RPMI8226 (cell line): ENCODE measurements at places on chromosomes 7 and 10.
A peak's percentile ranks its signal among the peaks of the same experiment; 100 is the strongest.

DNA sequence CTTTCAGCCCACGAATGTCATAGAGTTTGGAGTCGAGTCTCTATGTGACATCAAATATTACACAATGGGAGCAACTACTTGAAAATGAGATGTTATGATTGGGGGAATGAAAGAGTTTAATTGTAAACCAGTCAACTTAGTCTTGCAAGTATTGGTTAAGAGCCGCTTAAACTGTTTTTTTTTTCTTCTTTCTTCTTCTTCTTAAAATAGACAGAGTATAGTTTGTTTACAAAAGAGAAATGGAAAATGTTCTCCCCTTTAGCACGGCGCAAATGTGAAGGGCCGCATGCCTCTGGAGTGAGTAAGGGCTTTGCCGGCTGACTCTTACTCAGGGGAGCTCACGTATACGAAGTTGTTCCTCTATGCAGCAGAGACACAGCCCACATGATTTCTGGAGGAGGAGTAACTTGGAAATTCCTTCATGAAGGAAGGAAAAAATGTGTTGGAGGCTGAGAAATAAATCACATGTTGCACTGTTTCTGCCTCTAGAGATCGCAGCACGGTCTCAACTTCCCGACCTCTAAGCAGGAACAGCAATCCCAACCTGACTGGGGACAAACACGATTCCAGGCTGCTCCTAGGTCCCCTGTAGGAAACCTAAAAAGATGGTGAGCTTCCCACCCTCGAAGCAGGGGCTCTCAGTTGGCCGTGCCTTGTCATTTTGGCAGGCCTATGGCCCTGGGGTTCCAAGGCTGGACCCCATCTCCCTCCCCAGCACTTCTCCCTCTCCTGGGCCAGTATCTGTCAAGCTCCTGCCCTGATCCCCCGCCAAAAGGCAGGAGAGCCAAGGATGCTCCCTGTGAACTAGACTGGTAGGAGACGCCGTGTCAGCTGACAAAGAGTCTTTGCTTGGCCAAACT is 44.8 kb downstream of the MYOF start:
- no peak for DNase-seq

DNA sequence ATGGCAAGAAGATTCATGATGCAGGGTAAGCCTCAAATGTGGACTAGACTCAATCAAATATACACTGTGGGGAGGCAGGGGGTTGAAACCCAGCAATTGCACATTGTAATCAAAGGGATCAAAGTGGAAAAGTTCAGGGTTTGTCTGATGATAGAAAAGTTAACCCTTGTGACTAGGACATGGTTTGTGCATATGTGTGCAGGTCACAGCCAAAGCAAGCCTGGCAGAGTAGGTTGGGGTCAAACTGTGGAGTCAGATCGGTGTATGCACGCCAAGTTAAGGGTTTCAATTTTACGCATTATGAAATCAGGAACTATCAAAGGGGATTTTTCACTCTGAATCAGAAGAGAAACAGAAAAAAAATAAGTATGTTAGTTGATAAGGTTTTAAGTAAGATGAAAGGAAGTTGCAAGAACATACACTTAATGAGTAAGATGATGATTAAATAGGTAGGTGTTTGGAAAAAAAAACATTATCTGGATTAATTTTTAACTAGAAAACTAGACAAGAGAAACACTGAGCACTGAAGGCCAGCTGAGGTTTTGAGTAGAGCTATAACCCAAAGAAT is 188.3 kb downstream of the DGKB start:
- DNase-seq, result no peak

GRCh38 chr7:154914996-154915380 is 87.9 kb downstream of the PAXIP1 start:
- no peak for DNase-seq

DNA sequence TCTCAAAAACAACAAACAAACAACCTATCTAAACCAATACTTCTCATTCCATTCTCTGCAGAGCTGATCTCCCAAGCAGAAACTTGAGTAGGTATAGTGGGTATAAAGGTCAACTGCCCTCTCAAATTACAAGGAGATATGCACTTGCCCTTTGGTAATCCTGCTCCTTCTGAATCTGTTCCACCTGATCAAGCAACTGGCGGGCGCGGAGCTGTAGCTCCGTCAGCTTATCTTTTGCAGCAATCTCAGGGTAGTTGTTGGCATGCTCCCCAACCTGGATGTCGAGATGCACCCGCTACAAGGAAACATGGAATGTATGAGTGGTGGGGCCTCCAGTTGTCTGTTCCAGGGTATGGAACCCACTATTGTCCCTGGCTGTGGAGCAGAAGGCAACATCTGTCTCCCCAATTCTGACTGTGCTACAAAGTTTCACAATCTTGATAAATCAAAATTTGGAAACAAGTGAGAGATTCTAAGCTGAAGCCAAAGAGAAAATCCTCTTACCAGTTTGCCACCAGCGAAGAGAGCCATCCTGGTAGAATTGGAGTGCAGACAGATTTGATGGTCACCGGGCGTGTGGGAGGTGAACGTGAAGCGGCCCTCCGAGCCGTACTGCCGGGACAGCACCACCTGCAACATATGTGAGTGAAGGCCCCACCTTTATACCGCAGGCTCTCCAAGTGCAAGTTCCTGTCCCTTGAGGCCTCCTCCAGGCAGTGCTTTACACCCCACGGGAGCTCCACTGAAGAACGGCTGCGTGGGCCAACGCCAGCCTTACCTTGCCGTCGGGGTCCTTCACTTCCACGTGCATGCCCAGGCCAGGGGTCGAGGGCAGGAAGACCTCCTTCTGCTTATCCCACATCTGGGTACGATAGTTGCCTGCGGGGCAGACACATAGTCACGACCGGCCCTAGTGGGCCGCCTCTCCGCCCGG is 819 bp downstream of the TMED4 start:
- peak; percentile 74 for DNase-seq

DNA sequence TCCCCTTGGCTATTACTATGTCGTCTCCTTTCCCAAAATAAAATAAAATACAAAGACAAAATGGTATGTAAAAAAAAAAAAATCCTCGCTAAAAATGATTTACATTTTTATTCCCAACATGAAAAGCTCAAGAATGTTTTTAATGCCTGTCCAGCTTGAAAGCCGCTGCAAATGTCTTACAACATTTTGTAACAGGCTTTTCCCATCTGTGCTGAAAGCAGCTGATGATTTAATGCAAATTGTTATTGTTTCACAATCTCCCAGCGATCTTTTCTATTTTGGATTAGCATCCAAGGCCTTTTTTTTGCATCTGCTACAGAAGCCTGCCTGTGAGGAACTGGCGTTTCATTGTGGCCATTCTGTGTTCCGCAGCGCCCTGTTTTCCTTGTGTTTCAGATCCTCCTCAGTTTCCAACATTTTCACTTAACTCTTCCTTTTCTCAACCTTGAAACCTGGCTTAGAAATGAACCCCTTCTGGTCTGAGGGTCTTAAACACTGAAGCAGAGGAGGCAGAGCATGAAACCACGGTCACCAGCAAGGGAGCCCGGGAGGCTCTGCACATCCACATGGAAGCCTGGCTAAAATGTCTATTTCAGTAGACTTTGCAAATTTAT is 712.1 kb downstream of the PARD3 start:
- DNase-seq, result no peak

GRCh38 chr7:2613098-2613930 is 18.5 kb upstream of the TTYH3 start:
- DNase-seq, result peak; percentile 84

- DNase-seq, result no peak
These were observed 2.8 kb downstream of the FXYD4 start for GRCh38 chr10:43374194-43374593.

- DNase-seq, result peak; percentile 31
These were observed 48.7 kb upstream of the OCM2 start for GRCh38 chr7:98038731-98039130.

- peak; percentile 25 for DNase-seq
These were observed 144.1 kb downstream of the TCF7L2 start for GRCh38 chr10:113094114-113094486.

DNA sequence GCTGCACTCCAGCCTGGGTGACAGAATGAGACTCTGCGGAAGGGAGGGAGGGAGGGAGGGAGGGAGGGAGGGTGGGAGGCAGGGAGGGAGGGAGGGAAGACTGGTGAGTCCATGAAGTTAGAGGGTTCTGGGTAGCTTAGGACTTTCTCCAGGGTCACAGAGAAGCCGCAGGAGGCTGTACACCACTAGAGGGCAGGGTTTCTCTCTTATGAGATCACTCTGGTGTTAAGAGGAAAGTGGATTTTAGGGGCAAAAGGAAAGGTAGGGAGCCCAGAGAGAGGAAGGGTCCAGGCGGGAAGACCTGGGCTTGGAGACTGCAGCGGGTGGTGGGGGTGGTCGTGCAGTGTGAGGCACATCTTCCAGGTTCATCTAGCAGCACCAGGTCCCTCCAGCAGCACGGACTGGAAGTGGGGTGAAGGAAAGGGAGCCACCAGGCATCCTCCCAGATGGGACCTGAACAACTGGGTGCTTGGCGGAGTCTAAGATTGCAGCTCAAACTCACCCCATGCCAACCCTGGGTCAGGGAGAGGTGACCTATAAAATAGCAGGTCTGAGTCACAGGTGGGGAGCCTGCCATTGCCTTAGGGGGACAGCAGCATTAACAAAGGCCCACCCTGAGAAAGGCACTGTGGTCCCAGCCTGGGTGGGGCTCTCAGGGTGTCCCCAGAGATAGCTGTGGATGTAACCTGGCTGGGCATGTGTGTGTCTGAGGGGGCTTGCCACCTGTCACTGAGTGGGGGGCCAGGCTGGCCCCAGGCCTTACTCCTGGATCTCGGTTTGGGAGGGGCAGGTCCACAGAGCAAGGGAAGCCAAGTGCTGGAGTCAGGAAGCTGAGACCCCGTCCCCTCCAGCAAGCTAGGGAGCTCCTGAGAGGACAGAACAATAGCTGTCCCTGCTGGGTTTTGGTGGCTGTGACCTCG is 48.5 kb upstream of the SLC29A3 start:
- peak; percentile 68 for DNase-seq

GRCh38 chr7:144784441-144784840 is 51.4 kb downstream of the TPK1 start:
- no peak for DNase-seq

DNA sequence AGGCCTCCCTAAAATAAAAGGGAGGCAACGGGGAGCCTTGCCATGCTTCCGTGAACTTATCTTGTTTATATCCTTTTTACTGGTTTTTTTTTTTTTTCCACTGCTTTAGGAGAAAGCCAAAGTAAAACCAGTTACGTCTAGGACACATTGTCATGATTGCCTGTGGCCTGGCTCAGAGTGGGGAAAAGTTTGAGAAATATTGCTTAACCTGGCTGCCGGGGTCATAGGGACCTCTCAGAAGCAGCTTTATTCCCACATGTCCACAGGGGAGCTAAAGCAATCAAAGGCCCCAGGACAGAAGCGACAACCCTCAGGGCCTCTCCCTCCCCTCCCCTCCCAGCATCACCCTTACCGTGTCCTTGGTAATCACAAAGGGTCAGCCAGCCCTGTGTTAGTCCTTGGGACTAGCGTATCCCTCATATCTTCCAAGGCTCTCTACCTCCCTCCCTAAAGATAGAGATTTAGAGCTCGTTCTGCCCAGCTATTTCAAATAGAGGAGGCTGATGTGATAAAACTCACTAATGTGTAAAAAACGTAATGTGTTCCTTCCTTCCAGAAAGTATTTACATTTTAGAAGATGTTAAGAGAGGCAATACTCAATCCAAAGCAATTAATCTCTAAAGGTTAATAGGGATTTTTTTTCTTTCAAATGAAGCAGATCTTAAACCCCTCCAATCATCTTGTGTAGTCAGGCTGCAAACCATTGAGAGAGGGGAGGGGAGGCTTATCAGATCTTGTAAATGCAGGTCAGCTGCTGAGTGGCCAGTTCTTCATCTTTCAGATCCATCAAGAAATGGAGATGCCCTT is 64.8 kb upstream of the PRKAR2B start:
- no peak for DNase-seq

DNA sequence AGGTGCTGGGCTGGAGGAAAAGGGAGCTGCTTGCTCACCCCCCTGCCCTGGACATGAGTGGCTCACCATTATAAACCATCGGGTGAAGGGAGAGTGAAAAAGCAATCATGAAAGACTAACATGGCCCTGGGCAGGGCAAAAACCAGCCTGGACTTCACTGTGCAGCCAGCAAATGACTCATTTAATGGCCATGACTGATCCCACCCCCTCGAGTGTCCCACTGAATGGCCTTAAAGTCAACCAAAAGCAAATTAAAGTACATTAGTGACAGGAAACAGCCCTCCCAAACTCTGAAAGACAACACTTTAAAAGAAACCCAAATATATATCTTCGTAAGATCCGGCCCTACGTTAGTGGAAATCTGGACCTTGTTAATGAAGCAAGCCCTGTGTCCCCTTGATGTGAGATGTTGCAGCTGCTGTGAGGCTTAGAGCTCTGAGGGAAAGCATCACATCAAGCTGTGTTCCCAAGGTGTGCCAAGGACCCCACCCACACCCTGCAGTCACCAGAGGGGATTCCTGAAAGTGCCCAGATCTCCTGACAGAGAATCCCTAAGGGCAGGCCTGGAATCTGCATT is 31.2 kb downstream of the ADCYAP1R1 start:
- no peak for DNase-seq

GRCh38 chr10:91210435-91210834 is 10.0 kb upstream of the PCGF5 start:
- DNase-seq, result peak; percentile 94

DNA sequence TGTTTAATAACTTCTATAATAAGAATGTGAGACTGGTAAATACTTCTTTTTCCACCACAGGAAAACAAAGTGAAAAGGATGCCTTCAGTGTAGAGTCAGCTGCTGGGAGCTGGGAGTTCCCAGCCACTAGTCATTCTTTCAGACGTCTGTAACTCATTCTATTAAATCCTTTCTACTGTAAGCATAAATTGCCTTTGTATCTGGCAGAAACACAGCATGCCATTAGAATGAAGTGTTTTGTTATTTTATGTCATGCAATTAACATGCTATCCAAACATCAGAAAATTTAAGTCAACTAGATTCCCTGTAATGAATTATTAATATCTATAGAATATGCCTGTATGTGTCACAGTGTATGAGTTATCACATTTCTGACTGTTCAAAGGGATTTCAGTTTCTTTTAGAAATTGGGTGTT is 14.3 kb downstream of the BPGM start:
- DNase-seq, result no peak

- DNase-seq, result peak; percentile 67
These were observed 9.7 kb downstream of the ATP6V0E2 start for GRCh38 chr7:149883452-149883861.

DNA sequence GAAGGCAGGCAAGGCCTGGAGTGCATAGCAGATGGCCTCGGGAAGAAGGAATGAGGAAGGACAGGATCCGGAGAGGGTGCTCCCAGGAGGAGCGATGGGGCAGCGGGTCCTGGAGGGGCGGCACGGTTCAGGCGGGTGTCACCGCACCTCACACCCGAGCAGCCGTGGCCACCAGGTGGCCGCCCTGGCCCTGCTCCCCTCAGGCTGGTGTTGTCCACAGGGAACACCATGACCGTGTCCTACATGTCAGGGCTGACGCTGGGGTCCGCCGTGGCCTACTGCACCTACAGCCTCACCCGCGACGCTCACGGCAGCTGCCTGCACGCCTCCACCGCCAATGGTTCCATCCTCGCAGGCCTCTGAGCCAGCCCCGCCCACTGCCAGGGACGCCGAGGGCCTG is 19.8 kb downstream of the SLC29A4 start:
- DNase-seq, result no peak
